ENCODE measurements at places on chromosomes 12 and 14. TPM values are rescaled to one million over a fixed set of nuclear protein-coding genes. Genes with fewer than 3 reads are reported as not detected.

The CDH24 gene
- 5.3 TPM for total RNA-seq

The IL22 gene
- 16.4 TPM for total RNA-seq

- DNase-seq, result no peak
These were observed 6.1 kb upstream of the SNAPC1 start for GRCh38 chr14:61756135-61756534.

GRCh38 chr14:32998433-32998832, 59.8 kb downstream of the NPAS3 start:
- DNase-seq, result no peak
